ENCODE measurements at places on chromosomes 12 and 14.
A peak's percentile ranks its signal among the peaks of the same experiment; 100 is the strongest.

- no peak for DNase-seq
These were observed 371 bp downstream of the CHD8 start for GRCh38 chr14:21455592-21455911.

DNA sequence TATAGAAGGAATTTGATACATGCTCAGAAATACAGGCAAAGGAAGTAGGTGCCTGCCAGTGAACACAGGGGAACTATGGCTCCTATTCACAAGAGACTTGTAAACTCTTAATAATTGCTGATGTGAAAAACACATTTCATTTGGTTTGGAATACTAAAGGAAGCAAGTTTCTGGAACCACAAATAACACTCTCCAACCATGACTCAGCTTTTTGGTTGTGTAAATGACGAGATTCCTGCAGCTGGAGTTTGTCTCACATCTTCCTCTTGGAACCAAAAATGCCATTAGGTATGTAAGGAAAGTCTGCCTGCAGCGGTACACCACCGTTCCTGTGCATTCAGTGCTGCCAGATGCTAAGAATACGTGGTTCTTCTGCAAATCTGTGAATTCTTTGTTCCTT is 4.5 kb upstream of the OR11H6 start:
- peak; percentile 6 for DNase-seq

DNA sequence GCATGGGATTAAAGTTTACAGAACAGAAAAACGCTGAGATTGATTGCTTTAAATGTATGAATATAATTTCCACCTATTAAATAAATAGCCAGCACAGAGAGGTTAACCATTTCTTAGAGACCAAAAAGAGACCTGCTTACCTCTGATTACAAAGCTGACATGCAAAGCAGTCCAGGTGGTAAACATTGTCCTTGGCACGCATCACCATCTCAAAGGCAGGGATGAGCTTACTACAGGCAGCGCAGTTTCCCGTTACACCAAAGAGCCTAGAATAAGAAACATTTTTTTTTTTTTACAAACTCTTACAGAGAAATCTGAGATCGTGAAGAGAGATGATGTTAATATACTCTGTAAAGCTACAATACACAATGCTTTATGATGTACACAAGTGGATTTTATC is 45.7 kb downstream of the LMO3 start:
- no peak for DNase-seq

- DNase-seq: no peak
These were observed 57.5 kb downstream of the CHST11 start for GRCh38 chr12:104514092-104514810.

GRCh38 chr12:56718149-56718548 is 7.0 kb downstream of the NACA start:
- DNase-seq: no peak

- peak; percentile 61 for DNase-seq
These were observed 19.1 kb downstream of the RPAP3 start for GRCh38 chr12:47686645-47687240.

GRCh38 chr12:2824541-2824940 is 10.3 kb downstream of the NRIP2 start:
- DNase-seq: no peak

GRCh38 chr14:103014466-103015228 is 42.7 kb downstream of the CDC42BPB start:
- no peak for DNase-seq

DNA sequence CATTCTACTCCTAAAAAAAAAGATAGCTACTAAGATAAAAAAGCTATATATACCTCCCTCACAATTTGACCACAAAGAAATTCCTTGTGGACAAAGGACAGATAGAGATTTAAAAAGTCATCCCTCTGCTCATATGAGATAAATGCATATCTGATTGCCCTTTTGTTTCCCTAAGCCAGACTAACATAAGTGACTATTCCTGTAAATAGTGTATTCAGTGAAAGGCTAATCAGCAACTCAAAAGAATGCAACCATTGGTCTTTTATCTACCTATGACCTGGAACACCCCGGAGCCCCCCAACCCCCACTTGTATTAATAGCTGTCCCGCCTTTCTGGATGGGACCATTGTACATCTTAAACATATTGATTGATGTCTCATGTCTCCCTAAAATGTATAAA is 6.3 kb upstream of the TMPO start:
- DNase-seq: no peak

- DNase-seq: no peak
These were observed 66.0 kb downstream of the ANO4 start for GRCh38 chr12:100860611-100861010.

DNA sequence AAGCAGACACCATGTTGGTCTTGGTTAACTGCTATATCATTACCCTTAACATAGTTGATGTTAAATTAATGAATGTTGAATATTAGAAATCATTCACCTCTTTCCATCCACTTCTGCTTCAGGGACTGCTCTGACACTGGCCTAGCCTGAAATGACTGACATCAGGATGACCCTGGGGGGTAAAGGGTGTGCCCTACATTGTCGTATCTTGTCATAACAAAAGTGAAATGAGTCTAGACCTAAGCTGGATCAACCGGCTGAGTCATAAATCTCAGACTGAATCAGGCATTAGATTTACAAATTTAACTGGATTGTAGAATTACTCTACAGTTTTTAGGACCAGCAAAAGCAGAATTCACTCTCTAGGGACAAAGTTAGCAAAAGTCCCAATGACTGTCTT is 35.3 kb downstream of the KICS2 start:
- DNase-seq: no peak

- no peak for DNase-seq
These were observed 372.1 kb downstream of the KCNH5 start for GRCh38 chr14:62673014-62673755.

DNA sequence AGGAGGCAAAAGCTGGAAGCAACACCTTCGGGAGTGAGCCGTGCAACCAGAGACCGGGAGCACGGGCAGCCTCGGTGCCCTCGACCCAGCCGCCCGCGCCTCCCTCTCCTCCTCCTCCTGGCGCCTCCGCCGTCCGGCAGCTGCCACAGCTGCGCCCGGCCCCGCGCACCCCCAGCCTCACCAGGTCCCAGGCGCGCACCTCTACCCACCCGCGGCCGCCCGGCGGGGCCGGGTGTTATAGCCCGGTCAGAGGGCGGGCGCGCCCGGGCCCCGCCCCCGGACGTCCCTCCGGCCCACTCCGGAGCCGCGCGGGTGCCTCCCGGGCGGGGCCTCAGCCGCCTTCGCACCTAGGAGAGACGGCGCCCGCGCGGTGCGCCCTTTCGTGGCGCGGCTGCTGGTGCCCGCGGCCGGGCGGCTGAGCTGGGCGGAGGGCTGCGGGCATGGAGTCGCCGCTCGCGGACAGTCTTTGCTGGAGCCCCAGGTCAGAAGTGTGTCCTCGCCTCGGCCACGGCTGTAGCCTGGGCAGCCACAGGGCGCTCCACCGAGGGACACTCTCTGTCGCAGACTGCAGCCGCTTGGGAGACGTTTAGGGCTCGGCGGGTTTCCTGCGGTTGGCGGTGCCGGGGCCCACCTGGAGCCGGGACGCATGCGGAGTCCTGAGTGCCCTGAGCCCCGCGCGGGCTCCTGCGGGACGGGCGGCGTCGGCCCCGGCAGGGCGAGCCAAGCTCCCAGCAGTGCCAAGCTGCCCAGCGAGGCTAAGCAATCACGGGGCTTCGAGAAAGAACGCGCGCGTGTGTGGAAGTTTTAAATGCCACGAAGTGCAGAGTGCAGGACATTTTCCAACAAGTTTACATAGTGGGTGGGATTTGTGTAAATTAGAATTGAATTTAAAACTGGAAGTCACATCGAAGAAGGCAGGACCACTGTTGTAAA is at the start of gene CPM:
CPM (minus strand) TSS at position 211 of the 933 bp plus-strand sequence. CDS start 334 bp downstream, outside the sequence.
- DNase-seq: peak; percentile 46

DNA sequence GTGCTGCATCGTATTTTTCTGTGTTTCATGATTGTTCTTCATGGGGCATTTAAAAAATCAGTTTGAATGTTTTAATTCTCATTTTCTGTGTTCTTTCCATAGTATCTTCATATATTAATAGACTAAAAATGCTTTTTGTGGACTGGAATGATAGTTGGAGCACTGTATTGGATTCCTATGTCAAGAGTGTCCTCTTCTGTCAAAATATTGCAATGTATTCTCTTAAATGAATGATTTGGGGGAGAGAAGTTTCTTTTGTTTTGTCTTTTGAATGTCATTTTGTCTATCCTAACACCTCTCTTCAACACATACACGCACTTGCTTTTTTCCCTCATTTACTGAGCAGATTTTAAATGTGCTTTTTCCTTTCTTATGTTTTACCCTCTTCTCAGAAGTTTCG is 4.7 kb upstream of the EIF2S3B start:
- peak; percentile 8 for DNase-seq

GRCh38 chr14:31118892-31119291 is 88.7 kb downstream of the HECTD1 start:
- DNase-seq: no peak

DNA sequence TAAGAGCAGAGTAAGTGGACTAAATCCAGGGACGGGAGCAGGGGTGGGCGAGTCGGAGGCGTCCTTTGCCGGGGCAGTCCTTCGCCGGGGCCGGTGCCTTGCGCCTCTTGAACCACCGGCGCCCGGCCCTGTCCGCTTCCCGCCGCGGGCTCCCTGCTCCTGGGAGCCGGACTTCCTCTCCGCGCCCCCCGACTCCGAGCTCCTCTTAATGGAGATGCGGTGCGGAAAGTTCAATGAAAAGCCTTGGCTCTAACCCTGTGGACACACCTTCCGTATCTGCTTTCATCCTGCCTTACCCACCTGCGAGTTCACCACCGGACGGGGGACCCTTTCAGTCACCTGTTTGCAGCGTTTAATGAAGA is 412 bp downstream of the FGFR1OP2 start:
- no peak for DNase-seq

DNA sequence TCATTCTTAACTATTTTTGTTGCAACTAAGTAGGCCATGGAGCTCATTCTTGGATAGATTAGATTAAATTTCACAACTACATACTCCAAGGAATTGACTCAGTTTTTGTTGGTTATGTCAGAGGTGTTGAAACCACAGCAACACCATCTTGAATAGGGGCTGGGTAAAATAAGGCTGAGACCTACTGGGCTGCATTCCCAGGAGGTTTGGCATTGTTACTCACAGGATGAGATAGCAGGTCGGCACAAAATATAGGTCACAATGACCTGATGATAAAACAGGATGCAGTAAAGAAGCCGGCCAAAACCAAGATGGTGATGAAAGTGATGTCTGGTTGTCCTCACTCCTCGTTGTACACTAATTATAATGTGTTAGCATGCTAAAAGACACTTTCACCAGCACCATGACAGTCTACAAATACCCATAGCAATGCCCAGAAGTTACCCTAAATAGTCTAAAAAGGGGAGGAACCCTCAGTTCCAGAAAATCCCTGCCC is 20.9 kb downstream of the DMAC2L start:
- DNase-seq: no peak

GRCh38 chr12:7093892-7094291 is 1.6 kb upstream of the C1R start:
- DNase-seq: no peak

Measured in COLO829 (cell line).